ENCODE measurements at places on chromosomes 1 and 21.
A peak's percentile ranks its signal among the peaks of the same experiment; 100 is the strongest.

DNA sequence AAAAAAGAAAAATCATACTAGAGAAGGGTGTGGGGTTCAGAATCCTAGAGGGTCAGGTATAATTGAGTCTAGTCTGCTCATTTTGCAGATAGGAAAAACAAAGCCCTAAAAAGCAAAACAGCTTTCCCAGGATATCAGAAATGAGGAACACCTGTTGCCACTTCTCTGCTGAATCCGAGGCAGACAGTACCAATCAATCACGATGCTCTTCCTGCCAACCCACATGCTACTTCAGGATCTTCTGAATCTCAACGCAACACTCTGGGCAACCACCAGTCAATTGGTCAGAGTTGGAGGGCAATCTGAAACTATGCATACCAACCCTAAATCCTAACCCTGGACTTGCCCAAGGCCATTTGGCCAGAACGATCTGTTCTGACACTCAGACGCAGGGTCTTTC, 128.3 kb downstream of the EPHB2 start:
- DNase-seq, result no peak

- no peak for DNase-seq
Measured at GRCh38 chr21:41428847-41429246, 2.8 kb downstream of the MX1 start.

DNA sequence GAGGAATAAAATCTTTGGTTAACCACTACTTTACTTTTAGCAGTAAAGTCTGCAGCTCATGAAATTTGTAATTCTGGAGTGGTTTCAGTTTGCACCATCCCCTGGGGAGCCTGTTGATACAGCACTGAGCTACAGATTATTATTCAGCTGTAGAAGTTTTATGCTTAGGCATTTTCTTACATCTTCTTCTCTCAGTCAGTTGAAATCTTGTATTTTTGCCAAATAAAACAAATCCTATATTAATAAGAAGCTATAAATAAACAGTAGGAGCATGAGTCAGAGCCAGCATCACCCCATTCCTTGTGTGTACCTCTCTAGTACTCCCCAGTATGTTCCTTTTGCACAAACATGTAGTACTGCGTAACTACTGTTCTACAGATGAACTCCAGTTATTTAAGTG, 118.9 kb downstream of the ATF6 start:
- DNase-seq, result no peak

- no peak for DNase-seq
Measured at GRCh38 chr1:112251766-112252506, 144.1 kb upstream of the CTTNBP2NL start.

DNA sequence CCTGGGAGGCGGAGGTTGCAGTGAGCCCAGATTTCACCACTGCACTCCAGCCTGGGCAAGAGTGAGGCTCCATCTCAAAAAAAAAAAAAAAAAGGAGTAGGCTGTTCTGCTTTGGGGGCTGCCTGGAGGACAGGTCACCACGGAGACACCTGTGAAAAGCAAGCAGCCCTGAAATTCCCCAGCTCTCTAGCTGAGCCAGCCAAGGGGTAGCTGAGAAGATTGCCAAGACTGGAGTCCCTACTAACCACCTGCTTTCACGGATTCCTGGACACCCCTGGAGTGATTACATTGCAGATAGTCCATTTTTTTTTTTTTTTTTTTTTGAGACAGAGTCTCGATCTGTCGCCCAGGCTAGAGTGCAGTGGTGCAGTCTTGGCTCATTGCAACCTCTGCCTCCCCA, 12.5 kb downstream of the GPX7 start:
- no peak for DNase-seq

GRCh38 chr21:37032877-37033471, 26.5 kb downstream of the RIPPLY3 start:
- DNase-seq, result no peak

DNA sequence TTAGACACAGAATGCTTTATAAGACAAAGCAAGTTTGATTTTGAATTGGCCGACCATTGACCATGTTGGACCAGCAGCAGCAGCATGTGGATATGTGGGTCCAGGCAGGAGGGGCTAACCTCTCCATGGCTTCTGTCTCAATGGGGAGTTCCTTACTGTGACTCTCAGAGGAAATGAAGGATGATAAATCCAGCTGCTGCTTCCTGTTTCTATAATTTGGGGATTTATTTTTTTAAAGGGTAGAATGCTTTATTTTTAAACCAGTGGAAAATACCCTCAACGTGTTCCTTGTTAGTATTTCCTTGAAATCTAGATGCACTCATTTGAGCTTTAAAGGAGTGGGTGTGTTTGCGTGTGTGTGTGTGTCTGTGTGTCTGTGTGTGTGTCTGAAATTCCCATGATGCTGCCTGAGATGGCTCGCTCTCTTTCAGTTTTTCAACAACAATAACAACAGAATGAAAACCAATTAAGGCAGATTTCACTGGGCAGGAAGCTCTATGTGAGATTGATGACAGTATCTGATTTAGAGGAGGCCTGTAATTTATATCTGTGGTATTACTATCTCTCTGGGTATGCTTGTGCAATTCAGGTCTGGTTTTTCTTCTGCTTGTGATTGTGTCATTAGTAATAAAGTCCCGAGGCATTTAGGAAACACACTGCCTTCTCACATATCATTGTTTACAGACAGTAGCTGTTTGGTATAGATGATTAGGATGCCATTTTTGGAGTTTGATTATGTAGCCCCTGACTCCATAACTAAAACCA, 86.1 kb upstream of the ZNF326 start:
- no peak for DNase-seq

GRCh38 chr1:27603309-27603680, 649 bp downstream of the AHDC1 start:
- peak; percentile 74 for DNase-seq

GRCh38 chr1:22075718-22076117, 23.2 kb downstream of the CDC42 start:
- no peak for DNase-seq

DNA sequence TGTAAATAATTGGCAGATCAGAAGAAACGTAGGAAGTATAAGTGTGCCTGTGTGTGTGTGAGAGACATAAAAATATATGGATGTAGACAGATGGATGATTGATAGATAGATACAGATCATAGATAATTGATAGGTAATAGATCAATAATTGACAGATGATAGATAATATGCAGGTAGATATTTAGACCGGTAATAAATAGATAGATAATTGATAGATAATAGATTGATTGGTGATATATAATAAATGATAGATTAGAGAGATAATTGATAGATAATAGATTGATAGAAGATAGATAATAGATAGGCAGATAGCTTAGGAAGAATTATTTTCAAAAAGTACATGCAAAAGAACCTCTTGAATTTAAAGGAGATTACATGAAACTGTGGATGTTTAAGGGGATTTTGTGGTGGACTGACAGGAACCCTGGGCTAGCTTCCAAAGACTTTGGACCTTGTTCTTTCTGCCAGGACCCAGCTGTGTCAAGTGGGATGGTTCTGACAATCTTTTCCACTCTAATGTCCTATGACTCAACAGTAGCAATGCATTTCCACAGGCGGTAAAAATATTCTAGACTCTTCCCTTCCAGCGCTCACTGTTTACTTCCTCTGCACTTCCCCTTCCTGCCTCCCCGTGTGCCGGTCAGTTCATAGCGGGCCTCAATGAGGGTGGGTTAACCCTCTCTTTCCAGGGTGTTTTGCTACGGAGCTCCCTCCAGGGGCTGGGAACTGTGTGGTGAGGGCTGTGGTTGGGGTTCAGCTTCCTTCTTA, 39.4 kb downstream of the KCNJ15 start:
- no peak for DNase-seq
